Keratinocyte (primary cell): ENCODE measurements at places on chromosomes 1 and 21. TPM values are rescaled to one million over a fixed set of nuclear protein-coding genes. Genes with fewer than 3 reads are reported as not detected.
A peak's percentile ranks its signal among the peaks of the same experiment; 100 is the strongest.

Gene SYT14
- polyA plus RNA-seq: 4.6 to 10.6 TPM (median 8.3 TPM) in 3 replicates

Gene ATPAF1
- 41.4 to 55.6 TPM (median 53.6 TPM) in 3 replicates for polyA plus RNA-seq

Gene MYOG
- not detected in 3 replicates for polyA plus RNA-seq

Gene CACNA1S
- not detected in 3 replicates for polyA plus RNA-seq

Gene B4GALT2
- polyA plus RNA-seq: 39.6 to 60.7 TPM (median 50.4 TPM) in 3 replicates

Gene CFAP298
- 19.2 to 47.2 TPM (median 37.0 TPM) in 3 replicates for polyA plus RNA-seq

- no peaks in the 10 kb centered on the region for H3K27me3 ChIP-seq
- H3K4me3 ChIP-seq: no peak overlapping the region
- DNase-seq: no peak
- H3K4me1 ChIP-seq: peaks cover 24% of the 10 kb centered on the region
- H3K36me3 ChIP-seq: no peaks in the 10 kb centered on the region
- no peak overlapping the region for H3K27ac ChIP-seq
Measured at GRCh38 chr1:211932231-211932932, 101.8 kb upstream of the LPGAT1 start.

DNA sequence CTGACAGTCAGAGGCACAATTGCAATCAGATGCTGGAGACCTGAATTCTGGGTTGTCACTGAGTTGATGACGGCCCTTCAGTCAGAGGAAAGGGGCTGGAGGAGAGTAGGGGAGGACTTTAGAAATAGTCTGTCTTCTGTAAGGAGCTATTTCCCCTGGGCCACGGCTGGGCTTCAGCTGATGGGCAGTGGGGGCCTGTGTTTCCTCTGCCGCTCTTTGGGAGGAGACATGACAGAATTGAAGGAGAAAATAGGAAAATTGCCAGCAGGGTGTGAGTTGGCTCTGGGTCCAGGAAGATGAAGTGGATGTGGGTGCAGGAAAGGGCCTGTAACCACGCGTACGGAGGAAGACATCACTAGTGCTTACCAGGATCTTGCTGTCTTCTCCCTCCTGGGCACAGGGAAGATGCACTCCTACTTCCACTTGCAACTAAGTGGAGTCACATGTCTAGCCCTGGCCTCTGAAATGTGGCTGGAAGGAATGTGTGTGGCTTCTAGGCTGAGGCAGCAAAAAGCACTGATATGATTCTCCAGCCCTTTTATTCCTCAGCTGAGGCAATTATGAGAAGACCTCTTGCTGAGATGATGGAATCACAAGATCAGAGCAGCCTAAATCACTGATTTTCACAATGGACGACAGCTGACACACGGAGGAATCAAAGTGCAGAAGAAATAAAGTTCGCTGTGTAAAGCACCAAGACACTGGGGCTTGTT is 250.0 kb downstream of the GRIK3 start:
- no peaks in the 10 kb centered on the region for H3K36me3 ChIP-seq
- DNase-seq: no peak
- H3K4me3 ChIP-seq: no peak overlapping the region
- H3K27ac ChIP-seq: no peak overlapping the region
- H3K27me3 ChIP-seq: peaks cover 11% of the 10 kb centered on the region

GRCh38 chr1:176118985-176119384 is 88.1 kb downstream of the COP1 start:
- no peak for DNase-seq
- H3K36me3 ChIP-seq: no peaks in the 10 kb centered on the region
- H3K27ac ChIP-seq: no peak overlapping the region
- no peak overlapping the region for H3K4me3 ChIP-seq

- H3K27ac ChIP-seq: no peak overlapping the region
- DNase-seq: no peak
- H3K4me1 ChIP-seq: no peaks in the 10 kb centered on the region
- no peak overlapping the region for H3K4me3 ChIP-seq
- H3K27me3 ChIP-seq: no peaks in the 10 kb centered on the region
Measured at GRCh38 chr1:5455651-5456050, 536.6 kb downstream of the NPHP4 start.

- no peak overlapping the region for H3K27ac ChIP-seq
- no peaks in the 10 kb centered on the region for H3K4me1 ChIP-seq
- DNase-seq: no peak
Measured at GRCh38 chr1:4681026-4681425, 26.6 kb downstream of the AJAP1 start.

DNA sequence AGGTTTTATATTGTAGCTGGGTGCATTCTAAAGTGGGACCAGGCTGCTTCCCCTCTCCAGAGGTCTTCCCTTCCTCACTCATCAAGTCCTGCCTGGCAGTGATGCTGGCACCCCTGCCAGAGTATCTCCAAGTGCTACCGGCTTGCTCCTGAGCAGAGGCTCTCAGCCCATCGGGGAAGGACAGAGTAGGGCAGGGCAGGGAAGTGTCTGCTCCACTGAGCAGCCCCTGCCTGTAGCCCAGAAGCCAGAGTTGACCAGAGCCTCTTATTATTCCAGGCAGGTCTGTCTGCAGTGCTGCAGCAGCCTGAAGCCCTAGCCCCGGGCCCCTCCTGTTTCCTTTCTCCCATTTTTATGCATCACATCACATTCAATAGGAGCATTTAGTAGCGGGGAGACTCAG is 51.1 kb downstream of the ATP2B4 start:
- H3K27ac ChIP-seq: no peak overlapping the region
- H3K27me3 ChIP-seq: no peaks in the 10 kb centered on the region
- H3K36me3 ChIP-seq: peaks cover 7% of the 10 kb centered on the region
- no peak overlapping the region for H3K4me3 ChIP-seq
- H3K4me1 ChIP-seq: peaks cover 33% of the 10 kb centered on the region

DNA sequence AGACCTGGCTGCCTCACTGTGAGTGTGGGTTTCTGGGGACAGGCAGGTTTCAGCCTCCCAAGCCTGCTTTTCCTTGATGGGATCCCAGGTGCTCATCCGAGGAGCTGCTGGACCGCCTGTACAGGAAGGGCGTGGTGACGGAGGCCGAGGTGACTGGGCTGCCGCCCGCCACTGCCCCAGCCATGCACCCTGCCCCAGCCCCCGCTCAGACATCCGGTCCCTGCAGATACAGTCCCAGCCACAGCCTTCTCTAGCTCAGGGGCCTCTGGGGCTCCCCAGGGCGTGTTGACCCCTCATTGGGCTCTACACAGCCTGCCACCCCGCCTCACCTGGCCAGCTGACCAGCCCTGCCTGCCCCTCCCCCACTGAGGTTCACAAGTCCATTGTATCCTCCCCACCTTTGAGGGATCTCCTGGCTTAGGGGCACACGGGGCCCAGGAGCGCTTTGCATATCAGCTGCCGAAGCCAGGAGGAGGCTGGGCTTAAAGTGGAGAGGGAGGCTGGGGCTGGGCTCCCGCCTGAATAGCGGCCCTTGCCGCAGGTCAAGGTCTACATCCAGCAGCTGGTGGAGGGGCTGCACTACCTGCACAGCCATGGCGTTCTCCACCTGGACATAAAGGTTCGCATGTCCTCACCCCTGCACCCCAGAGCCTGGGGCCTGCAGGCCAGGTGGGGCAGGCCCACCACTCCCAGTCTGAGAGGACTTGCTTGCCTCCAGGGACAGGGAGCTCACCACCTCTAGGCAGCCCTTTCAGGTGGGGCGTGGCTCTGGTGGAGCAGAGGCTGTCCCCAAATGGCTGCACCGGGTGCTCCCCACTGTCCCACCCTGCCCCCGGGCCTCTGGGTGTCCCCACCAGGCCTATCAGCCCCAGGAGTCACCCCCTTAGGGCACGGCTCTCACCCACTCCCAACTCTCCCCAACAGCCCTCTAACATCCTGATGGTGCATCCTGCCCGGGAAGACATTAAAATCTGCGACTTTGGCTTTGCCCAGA is 38.5 kb downstream of the TRIM11 start:
- H3K36me3 ChIP-seq: no peaks in the 10 kb centered on the region
- H3K27me3 ChIP-seq: peaks cover 26% of the 10 kb centered on the region
- no peak overlapping the region for H3K4me3 ChIP-seq
- H3K4me1 ChIP-seq: no peaks in the 10 kb centered on the region
- DNase-seq: no peak
- no peak overlapping the region for H3K27ac ChIP-seq

DNA sequence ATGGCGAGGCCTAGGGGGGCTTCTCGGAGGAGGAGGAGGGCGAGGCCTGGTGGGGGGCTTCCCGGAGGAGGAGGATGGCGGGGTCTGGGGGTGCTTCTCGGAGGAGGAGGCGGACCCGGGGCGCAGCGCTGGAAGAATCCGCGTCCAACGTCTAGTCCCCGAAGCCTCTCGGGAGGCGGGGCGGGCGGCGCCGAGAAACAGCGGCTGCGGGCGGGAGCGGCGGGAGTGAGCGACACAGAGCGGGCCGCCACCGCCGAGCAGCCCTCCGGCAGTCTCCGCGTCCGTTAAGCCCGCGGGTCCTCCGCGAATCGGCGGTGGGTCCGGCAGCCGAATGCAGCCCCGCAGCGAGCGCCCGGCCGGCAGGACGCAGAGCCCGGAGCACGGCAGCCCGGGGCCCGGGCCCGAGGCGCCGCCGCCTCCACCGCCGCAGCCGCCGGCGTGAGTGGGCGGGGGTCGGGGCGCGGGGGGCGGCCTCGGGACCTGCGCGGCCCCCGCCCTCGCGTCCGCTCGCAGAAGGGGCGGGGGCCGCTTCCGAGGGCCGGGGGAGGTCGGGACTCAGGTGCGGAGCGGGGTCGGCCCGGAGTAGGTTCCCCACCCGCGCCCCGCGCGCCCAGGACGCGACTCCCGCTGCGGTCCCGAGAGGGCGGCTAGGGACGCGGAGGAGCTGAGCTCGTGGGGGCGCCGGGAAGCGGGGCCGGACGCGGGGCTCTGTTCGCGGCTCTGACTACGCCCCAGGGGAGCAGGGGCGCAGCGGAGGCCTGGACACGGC is at the start of gene KLHL17:
KLHL17 (plus strand) TSS at position 222 of the 769 bp plus-strand sequence; CDS start at position 332, 110 bp downstream.
- no peak within 1 kb of the TSS for H3K27ac ChIP-seq
- H3K4me1 ChIP-seq: peaks cover 13% of the 10 kb centered on the region
- H3K27me3 ChIP-seq: peaks cover 5% of the 10 kb centered on the region
- no peak for DNase-seq
- peaks cover 22% of the 10 kb centered on the region for H3K36me3 ChIP-seq
- peak within 1 kb of the TSS; percentile 59 for H3K4me3 ChIP-seq

GRCh38 chr1:1916851-1917251 is 1.8 kb downstream of the CALML6 start:
- DNase-seq: no peak
- no peak overlapping the region for H3K4me3 ChIP-seq
- no peak overlapping the region for H3K27ac ChIP-seq

- H3K27me3 ChIP-seq: no peaks in the 10 kb centered on the region
- H3K4me1 ChIP-seq: peaks cover 7% of the 10 kb centered on the region
- DNase-seq: no peak
- H3K36me3 ChIP-seq: peaks cover 13% of the 10 kb centered on the region
- H3K4me3 ChIP-seq: no peak overlapping the region
Measured at GRCh38 chr21:37149411-37149810, 76.4 kb downstream of the TTC3 start.

DNA sequence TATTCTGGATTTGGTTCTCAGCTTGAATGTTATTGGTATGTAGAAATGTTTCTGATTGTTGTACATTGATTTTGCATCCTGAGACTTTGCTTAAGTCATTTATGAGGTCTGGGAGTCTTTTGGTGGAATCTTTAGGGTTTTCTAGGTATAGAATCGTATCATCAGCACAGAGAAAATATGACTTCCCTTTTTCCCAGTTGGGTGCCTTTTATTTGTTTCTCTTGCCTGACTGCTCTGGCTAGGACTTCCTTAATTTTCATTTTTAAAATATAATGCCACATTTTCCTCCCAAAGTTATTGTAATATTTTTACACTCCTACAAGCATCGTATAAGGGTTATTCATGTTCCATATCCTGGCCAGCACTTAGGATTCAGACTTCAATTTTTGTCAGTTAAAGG is 111.1 kb downstream of the FNBP1L start:
- H3K27ac ChIP-seq: no peak overlapping the region
- no peak for DNase-seq
- peaks cover 18% of the 10 kb centered on the region for H3K36me3 ChIP-seq
- H3K27me3 ChIP-seq: no peaks in the 10 kb centered on the region
- H3K4me3 ChIP-seq: no peak overlapping the region

GRCh38 chr21:29372063-29372802 is 73.5 kb downstream of the BACH1 start:
- DNase-seq: peak; percentile 46
- H3K4me3 ChIP-seq: no peak overlapping the region

DNA sequence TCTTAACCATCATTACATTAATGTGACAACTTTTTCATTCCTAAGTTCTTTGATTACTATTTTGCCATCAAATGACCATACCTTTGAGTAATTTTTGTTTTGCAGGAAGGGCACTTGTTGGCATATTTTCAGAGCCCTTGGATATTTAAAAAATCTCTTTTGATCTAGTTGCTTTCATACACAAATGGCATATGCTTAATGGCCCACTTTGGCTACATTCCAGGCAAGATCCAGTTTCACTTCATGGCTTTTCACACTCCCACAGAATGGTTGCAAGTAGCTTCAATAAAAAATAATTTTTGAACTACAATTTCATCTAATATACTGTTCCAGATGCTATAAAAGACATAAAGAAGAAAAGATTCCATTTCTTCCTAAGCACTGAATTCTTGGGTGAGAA is 18.1 kb downstream of the ADAM30 start:
- no peak overlapping the region for H3K4me3 ChIP-seq
- peaks cover 7% of the 10 kb centered on the region for H3K4me1 ChIP-seq
- no peaks in the 10 kb centered on the region for H3K27me3 ChIP-seq
- no peak for DNase-seq
- H3K27ac ChIP-seq: no peak overlapping the region

DNA sequence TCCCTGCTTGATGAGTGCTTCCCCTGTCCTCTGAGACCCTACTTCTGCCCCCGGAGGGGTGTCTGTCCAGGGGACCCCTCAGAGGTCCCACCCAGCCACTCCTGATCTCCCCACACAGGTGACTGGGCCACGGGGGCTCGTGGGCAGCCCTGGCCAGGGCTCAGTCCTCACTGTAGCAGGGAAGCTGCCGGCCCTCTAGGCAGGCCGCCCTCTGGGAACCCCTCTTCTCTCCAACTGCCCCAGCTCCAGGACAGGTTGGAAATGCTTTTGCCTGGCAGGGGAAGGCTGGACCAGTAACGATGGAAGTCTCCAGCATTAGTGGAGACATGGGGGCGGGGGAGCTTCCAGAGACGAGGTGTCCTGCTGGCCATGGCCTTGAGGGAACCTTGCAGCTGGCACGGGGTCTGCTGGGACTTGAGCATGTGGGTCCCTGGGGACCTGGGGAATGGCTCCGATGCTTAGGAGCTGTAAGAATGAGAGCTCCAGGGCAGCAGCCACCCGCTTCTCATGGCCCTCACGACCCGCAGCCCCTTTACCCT is 3.1 kb upstream of the FNDC10 start:
- no peaks in the 10 kb centered on the region for H3K4me1 ChIP-seq
- DNase-seq: no peak
- H3K27me3 ChIP-seq: peaks cover 7% of the 10 kb centered on the region
- no peak overlapping the region for H3K27ac ChIP-seq
- no peaks in the 10 kb centered on the region for H3K36me3 ChIP-seq

DNA sequence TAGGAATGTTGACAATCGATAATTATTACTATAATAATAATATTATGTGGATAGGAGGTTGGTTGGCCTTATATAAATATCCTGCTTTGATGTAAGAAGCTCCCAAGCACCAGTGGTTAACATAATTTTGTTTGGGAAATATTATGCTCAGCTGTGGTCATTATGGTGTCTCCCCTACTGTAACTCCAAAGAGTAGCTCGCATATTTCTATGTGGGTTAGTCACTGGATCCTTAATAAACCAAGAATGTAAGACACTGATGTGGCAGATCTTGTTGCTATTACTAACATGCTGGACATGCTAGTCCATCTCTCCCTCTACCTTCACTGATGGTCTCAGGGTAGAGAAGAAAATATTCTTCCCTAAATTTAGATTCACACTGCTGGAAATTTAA is 79.2 kb upstream of the RALGPS2 start:
- no peak for DNase-seq
- H3K4me3 ChIP-seq: no peak overlapping the region
- H3K36me3 ChIP-seq: no peaks in the 10 kb centered on the region
- no peaks in the 10 kb centered on the region for H3K4me1 ChIP-seq
- no peak overlapping the region for H3K27ac ChIP-seq
- H3K27me3 ChIP-seq: no peaks in the 10 kb centered on the region
